Stimulated activated CD8-positive, alpha-beta memory T cell treated with anti-CD3 and anti-CD28 coated beads, Interleukin-2, amount 100 ng/mL, for 48 hours (primary cell): ENCODE measurements at places on chromosomes 3 and 15.

GRCh38 chr3:48624767-48625166, 3.2 kb upstream of the TMEM89 start:
- DNase-seq = no peak

DNA sequence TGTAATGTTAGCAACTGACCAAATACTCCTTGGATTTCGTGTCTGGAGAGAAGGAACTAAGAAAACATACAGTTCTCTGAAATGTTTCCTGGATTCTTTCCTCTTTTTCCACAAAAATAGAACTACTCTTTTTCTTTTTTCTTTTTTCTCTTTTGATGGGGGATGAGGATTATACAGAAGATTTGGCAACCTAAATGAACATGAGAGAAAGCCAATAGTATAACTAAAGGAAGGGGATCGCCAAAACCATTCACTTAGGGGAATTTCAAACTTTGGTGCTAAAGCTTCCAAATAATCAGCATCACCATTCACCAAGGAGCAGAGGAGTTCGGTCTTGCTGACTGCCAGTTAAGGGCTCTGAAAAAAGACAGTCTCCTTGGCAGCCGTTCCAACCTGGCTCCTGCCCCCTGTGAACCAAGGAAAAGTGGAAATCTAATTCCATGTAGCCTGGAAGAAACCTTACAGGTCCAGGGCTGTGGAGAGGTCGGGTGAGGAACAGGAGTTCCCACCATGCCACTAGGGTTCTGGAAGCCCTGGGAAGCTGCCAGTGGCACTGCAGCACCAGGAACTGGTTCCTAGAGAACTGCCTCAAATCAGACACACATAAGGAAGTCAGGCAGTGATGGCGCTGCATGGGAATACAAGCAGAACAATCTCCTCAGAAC, 176.9 kb downstream of the TNIK start:
- no peak for DNase-seq

- DNase-seq = no peak
These were observed 228.3 kb downstream of the ABHD5 start for GRCh38 chr3:43919029-43919428.

DNA sequence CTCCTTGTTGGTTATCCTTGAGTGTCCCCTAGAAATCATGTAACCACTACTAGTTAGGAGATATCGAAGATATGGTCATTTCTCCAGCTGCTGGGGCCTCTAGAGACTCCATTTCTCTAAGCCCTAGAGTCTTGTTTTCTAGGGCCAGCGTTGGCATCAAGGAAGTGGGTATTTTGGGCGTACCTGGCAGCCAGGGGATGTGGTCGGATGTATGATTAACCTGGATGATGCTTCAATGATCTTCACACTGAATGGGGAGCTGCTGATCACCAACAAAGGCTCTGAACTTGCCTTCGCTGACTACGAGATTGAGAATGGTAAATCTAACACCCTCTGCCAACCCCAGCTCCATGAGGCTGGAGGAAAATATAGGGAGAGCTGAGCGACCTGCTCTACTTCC, 325.5 kb downstream of the RYR3 start:
- no peak for DNase-seq

DNA sequence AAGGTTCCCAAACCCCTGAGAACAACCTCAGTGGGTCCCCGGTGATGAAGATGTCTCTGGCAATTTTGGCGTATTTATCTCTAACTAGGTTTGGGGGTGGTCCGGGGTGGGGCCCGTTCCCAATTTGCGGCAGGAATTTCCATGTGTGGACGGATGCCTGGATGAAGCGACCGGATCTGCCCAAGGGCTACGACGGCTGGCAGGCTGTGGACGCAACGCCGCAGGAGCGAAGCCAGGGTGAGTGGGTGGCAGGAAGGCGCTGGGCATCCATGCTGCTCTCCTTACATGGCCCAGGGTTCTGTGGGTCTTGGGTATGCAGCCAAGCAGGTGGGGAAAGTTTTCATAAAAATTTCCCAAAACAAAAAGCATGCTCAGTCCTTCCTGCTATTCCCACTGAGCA, 29.3 kb downstream of the TGM4 start:
- no peak for DNase-seq
